ENCODE measurements at places on chromosomes 5 and 9.

DNA sequence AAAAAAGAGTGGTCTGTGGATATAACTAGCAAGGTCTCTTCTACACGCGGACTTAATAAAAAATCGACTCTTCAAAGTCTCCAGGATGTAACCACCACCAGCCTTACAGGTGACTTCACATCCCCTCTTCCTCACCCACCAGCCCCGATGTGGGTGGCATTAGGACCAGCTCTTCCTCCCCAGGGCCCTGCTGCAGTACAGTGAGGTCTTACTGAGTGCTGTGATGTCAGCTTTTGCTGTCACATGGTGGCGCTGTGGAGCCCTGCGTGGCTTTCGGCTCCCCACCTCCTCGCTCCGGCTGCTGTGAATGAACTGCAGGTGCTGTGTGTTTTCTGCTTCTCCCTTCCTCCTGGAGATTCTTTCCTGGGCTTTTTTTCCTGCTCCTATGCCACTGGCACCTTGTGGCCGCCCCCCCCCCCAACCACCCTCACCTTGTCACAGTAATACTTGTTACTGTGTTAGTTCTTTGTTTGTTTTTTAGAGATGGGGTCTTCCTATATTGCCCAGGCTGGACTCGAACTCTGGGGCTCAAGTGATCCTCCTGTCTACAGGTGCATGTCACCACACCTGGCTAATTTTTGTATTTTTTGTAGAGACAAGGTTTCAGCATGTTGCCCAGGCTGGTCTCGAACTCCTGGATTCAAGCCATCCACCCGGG lies 15.8 kb upstream of the RAPGEF1 start:
- H3K27me3 ChIP-seq: peaks cover 15% of the 10 kb centered on the region
- peak; percentile 75 for DNase-seq
- H3K36me3 ChIP-seq: no peaks in the 10 kb centered on the region

GRCh38 chr5:138287246-138287645 lies 12.8 kb upstream of the GFRA3 start:
- peaks cover 18% of the 10 kb centered on the region for H3K36me3 ChIP-seq
- no peaks in the 10 kb centered on the region for H3K4me1 ChIP-seq

- peaks cover 17% of the 10 kb centered on the region for H3K4me1 ChIP-seq
- peak overlapping the region; percentile 17 for H3K4me3 ChIP-seq
- H3K27me3 ChIP-seq: peaks cover 43% of the 10 kb centered on the region
- H3K36me3 ChIP-seq: no peaks in the 10 kb centered on the region
These were observed 716 bp downstream of the PROB1 start for GRCh38 chr5:139394123-139394653.

GRCh38 chr5:105503950-105504349 lies 1941.4 kb upstream of the NUDT12 start:
- no peaks in the 10 kb centered on the region for H3K4me1 ChIP-seq

GRCh38 chr5:108386345-108387061 lies 4.6 kb upstream of the FBXL17 start:
- peak; percentile 23 for DNase-seq
- no peak overlapping the region for H3K27ac ChIP-seq
- peaks cover 9% of the 10 kb centered on the region for H3K4me1 ChIP-seq
- no peaks in the 10 kb centered on the region for H3K27me3 ChIP-seq
- no peaks in the 10 kb centered on the region for H3K36me3 ChIP-seq

GRCh38 chr5:154312576-154312975 lies 122.0 kb downstream of the GALNT10 start:
- no peak overlapping the region for H3K27ac ChIP-seq
- no peaks in the 10 kb centered on the region for H3K36me3 ChIP-seq
- H3K27me3 ChIP-seq: no peaks in the 10 kb centered on the region
- H3K4me1 ChIP-seq: no peaks in the 10 kb centered on the region

GRCh38 chr9:95311961-95312360 lies 5.5 kb downstream of the FANCC start:
- H3K4me3 ChIP-seq: no peak overlapping the region
- H3K4me1 ChIP-seq: peaks cover 18% of the 10 kb centered on the region
- DNase-seq: no peak
- H3K27me3 ChIP-seq: no peaks in the 10 kb centered on the region
- H3K36me3 ChIP-seq: no peaks in the 10 kb centered on the region
- H3K27ac ChIP-seq: no peak overlapping the region

- H3K4me3 ChIP-seq: no peak overlapping the region
- DNase-seq: no peak
- no peaks in the 10 kb centered on the region for H3K4me1 ChIP-seq
These were observed 9.0 kb downstream of the ABHD17B start for GRCh38 chr9:71901695-71902597.

DNA sequence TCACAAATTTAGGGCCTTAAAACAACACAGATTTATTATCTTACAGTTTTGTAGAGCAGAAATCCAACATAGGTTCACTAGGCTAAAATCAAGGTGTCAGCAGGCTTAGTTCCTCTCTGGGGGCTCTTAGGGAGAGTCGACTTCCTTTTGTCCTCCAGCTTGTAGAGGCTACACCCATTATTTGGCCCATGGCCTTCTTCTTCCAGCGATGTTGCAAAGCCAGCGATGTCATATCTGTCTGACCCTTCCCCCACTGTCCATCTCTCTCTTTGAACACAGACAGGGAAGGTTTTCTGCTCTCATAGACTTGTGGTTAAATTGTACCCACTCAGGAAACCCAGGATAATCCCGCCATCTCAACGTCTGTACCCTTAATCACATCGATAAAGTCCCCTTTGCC lies 60.3 kb upstream of the SHB start:
- DNase-seq: no peak
- H3K36me3 ChIP-seq: no peaks in the 10 kb centered on the region
- no peaks in the 10 kb centered on the region for H3K27me3 ChIP-seq
- peaks cover 3% of the 10 kb centered on the region for H3K4me1 ChIP-seq

GRCh38 chr5:140882591-140882899 lies 621 bp downstream of the PCDHA13 start:
- no peaks in the 10 kb centered on the region for H3K4me1 ChIP-seq
- no peak overlapping the region for H3K27ac ChIP-seq
- no peaks in the 10 kb centered on the region for H3K36me3 ChIP-seq
- H3K4me3 ChIP-seq: no peak overlapping the region

- no peak overlapping the region for H3K4me3 ChIP-seq
- no peaks in the 10 kb centered on the region for H3K4me1 ChIP-seq
- peaks cover 40% of the 10 kb centered on the region for H3K36me3 ChIP-seq
These were observed 5.5 kb upstream of the DNAJC21 start for GRCh38 chr5:34923694-34924461.

- peaks cover 35% of the 10 kb centered on the region for H3K4me1 ChIP-seq
- peak overlapping the region; percentile 64 for H3K4me3 ChIP-seq
- H3K36me3 ChIP-seq: peaks cover 32% of the 10 kb centered on the region
- peak overlapping the region; percentile 45 for H3K27ac ChIP-seq
- peaks cover 20% of the 10 kb centered on the region for H3K27me3 ChIP-seq
These were observed 29.2 kb downstream of the EXOC3 start for GRCh38 chr5:472076-472655.

- peak; percentile 31 for DNase-seq
- peak overlapping the region; percentile 41 for H3K4me3 ChIP-seq
- peaks cover 56% of the 10 kb centered on the region for H3K27me3 ChIP-seq
These were observed 488 bp downstream of the COL15A1 start for GRCh38 chr9:98944057-98944733.

DNA sequence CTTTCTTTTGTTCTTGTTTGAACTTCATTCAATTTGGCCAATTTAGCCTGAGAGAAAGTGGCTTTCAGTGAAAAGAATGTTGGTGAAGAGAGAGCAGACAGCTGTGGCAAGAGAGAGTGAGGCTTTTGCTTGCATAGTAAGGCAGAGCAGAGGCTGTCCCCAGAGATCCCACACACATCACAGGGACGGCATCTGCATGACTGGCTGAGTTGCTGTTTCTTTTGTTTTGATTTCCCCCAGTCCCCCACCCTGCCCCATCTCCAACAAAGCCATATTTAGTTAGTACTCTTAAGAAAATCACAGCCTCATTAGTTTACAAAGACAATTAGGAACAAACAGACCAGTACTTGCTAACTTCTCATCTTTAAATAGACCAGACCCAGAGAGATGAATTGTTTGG lies 363.9 kb upstream of the SEMA6A start:
- H3K36me3 ChIP-seq: no peaks in the 10 kb centered on the region
- H3K4me3 ChIP-seq: no peak overlapping the region
- no peak overlapping the region for H3K27ac ChIP-seq

DNA sequence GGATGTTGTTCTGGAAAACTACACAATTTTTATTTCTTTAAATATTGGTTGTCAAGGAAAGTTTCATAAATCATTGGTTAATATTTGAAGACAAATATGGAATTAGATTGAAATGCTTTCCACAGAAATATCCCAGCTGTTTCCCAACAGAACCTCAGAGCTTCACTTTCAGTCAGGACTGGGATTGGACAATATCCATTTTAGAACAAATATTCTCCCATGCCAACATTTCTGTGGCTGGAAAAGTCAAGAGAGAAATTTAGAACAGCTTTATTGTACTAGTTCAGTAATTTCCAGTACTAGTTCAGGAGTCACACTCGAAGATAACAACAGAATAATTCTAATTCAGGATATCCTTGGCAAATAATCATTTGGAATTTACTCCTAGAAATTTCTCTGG lies 116.1 kb upstream of the TUT7 start:
- H3K36me3 ChIP-seq: no peaks in the 10 kb centered on the region
- no peak for DNase-seq
- H3K27ac ChIP-seq: no peak overlapping the region
- H3K4me1 ChIP-seq: no peaks in the 10 kb centered on the region

- no peaks in the 10 kb centered on the region for H3K27me3 ChIP-seq
- no peak overlapping the region for H3K27ac ChIP-seq
- H3K36me3 ChIP-seq: no peaks in the 10 kb centered on the region
- no peak overlapping the region for H3K4me3 ChIP-seq
- no peak for DNase-seq
These were observed 99.5 kb downstream of the USP20 start for GRCh38 chr9:129934780-129935179.

DNA sequence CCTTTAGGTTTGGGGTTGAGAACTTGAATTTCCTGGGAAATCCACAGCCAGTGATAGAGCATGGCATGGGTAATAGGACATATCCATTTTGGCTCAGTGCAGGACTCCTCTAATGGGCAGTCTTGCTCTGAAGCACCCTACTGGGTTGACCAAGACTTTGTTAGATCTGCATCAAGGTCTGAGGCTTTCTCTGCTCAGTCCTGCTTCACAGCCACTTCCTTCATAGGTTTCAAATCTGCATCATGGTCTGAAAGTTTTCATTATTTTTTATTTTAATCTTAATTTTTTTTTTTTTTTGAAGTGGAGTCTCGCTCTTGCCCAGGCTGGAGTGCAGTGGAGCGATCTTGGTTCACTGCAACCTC lies 36.5 kb downstream of the KIF2A start:
- H3K36me3 ChIP-seq: no peaks in the 10 kb centered on the region
- H3K27me3 ChIP-seq: no peaks in the 10 kb centered on the region
- DNase-seq: no peak

- peak within 1 kb of the TSS; percentile 35 for H3K4me3 ChIP-seq
- peaks cover 54% of the 10 kb centered on the region for H3K27me3 ChIP-seq
- H3K27ac ChIP-seq: no peak within 1 kb of the TSS
- DNase-seq: peak; percentile 9
- no peaks in the 10 kb centered on the region for H3K4me1 ChIP-seq
These were observed at the start of gene STK32A for GRCh38 chr5:147234825-147235635. TSS of gene STK32A (plus strand) at chr5:147235026. CDS start at chr5:147239635, 4,609 bp downstream.

- H3K27me3 ChIP-seq: no peaks in the 10 kb centered on the region
- no peak for DNase-seq
- no peaks in the 10 kb centered on the region for H3K4me1 ChIP-seq
- H3K36me3 ChIP-seq: no peaks in the 10 kb centered on the region
These were observed 199.2 kb downstream of the FAM170A start for GRCh38 chr5:119828541-119828940.

DNA sequence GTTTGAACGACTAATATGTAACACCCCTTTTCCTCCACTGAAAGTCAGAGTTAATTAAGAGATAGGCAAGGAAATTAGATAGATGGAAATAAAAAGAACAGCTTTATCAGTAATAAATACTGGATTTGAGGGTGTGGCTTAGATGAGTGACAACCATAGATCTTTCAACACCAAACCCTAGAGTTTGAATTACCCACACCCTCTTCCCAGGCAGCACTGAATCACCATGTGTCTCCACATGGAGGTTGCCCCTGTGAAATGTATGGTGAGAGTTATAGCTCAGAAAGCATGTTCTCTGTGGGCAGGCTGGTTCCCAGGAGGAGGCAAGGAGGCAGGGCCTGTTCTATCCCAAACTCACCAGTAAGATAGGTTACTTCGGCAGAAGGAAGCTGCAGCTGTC lies 69.7 kb downstream of the TMEM174 start:
- H3K36me3 ChIP-seq: no peaks in the 10 kb centered on the region
- H3K27ac ChIP-seq: no peak overlapping the region
- no peak overlapping the region for H3K4me3 ChIP-seq
- H3K4me1 ChIP-seq: no peaks in the 10 kb centered on the region

DNA sequence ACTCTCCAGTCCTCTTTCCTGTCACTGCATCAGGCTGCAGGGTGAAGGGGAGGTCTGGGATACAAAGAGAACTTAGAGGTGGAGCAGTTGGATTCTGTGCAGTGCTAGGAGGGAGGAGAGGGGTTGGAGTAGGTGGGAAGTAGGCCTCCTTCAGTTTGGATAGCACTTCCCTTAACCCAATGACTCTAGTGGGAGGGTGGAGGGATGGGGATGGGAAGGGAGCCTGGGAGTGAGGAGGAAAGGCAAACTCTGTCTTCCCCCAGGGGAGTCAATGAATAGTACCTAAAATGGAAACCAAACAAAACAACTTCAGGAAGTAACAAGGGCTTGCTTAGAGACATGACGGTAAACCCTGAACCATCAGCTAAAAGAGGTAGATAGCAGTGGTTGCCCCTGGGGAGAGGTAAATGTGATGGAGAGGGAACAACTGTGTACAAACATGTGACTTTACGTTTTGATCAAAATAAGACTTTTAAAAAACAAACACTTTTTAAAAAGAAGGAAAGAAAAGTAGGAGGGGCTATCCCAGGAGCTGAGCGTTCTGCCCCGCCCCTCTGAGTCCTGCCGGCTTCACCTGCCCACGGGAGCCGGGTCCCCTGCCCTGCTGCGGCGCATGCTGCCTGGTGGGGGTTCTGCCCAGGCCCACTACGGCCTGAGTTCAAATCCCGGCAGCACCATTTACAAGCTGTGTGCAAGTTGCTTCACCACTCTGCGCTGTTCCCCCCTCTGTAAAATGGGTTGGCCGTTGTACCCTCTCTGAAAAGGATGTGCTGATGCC lies 30.9 kb downstream of the GSN start:
- no peaks in the 10 kb centered on the region for H3K27me3 ChIP-seq
- no peak for DNase-seq
- H3K27ac ChIP-seq: peak overlapping the region; percentile 76
- H3K4me1 ChIP-seq: peaks cover 40% of the 10 kb centered on the region
- peak overlapping the region; percentile 54 for H3K4me3 ChIP-seq
- peaks cover 19% of the 10 kb centered on the region for H3K36me3 ChIP-seq

- DNase-seq: peak; percentile 57
- no peaks in the 10 kb centered on the region for H3K27me3 ChIP-seq
- no peak overlapping the region for H3K27ac ChIP-seq
- H3K4me3 ChIP-seq: no peak overlapping the region
- peaks cover 2% of the 10 kb centered on the region for H3K36me3 ChIP-seq
- peaks cover 5% of the 10 kb centered on the region for H3K4me1 ChIP-seq
These were observed 54.5 kb downstream of the ADAM19 start for GRCh38 chr5:157520911-157521703.

DNA sequence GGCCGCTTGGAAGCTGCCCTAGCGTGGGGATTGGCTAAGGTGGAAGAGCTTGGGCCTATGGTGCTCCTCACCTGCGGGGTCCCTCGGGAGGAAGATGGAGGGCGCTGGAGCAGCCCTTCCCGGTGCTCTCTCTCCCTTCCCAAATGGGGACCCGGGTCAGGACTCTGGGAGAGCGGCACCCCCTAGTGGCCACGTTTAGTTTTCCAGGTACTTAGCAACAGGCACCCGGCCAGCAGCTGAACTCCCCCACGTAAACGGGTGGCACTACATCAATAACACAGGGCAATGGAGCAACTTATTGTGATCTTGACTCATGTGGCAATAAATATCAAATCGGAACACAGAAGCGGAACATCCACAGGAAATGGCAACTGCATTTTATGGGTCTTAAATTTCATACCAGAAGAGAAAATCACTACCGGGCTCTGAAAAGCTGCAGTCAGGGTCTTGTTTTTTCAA lies 316.6 kb downstream of the AGTPBP1 start:
- DNase-seq: peak; percentile 20
- H3K36me3 ChIP-seq: no peaks in the 10 kb centered on the region
